ENCODE measurements at places on chromosomes 2 and 18.

GRCh38 chr2:191249156-191249813 lies 4.1 kb downstream of the MYO1B start:
- no peak for DNase-seq

GRCh38 chr2:101692041-101692440 lies 5.5 kb upstream of the MAP4K4 start:
- no peak for DNase-seq

- DNase-seq: no peak
Measured at GRCh38 chr2:134932864-134933526, 14.4 kb downstream of the CCNT2 start.

GRCh38 chr2:13128139-13128538 lies 411.4 kb downstream of the TRIB2 start:
- no peak for DNase-seq

- DNase-seq: no peak
Measured at GRCh38 chr2:123061534-123061933, 963.6 kb upstream of the CNTNAP5 start.

GRCh38 chr2:8575038-8575833 lies 106.6 kb upstream of the ID2 start:
- DNase-seq: no peak

DNA sequence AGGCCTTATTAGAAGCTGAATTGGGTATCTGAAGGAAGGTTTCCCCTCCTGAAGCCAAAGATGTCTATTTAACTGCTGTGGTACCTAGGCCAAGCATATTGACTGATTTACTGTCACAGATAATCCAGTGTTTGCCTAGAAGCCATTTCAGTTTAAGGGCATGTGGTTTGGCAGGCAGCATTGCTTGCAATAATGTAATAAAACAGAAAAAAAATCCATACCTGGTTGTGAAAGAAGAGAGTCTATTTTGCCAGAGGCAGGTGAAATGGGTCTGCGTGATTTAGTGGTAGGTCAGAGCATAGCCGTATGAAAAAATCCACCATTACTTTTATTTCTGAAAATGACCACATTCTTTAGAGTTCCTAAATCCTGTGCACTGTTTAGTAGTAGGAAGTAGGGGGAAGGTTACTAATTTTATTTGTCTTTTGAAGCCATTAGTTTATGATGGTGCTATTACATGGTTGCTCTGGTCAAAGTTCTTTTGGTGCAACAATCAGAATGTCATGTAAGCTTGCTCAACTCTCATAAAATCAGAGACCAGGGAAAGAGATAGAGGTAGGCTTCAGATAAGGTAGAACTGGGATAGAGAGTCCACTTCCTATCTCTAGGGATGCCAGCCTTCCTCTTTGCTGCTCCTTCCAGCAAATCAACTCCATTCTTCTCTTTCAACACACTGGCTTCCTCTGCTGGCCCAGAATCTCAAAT lies 343.4 kb downstream of the GPD2 start:
- DNase-seq: no peak

- DNase-seq: no peak
Measured at GRCh38 chr2:232659359-232659758, 26.0 kb downstream of the EFHD1 start.

Data from NCI-H1436 treated with DMSO at 0.1 percent for 48 hours (cell line).